D721Med (cell line): ENCODE measurements at places on chromosomes 11 and 22.

DNA sequence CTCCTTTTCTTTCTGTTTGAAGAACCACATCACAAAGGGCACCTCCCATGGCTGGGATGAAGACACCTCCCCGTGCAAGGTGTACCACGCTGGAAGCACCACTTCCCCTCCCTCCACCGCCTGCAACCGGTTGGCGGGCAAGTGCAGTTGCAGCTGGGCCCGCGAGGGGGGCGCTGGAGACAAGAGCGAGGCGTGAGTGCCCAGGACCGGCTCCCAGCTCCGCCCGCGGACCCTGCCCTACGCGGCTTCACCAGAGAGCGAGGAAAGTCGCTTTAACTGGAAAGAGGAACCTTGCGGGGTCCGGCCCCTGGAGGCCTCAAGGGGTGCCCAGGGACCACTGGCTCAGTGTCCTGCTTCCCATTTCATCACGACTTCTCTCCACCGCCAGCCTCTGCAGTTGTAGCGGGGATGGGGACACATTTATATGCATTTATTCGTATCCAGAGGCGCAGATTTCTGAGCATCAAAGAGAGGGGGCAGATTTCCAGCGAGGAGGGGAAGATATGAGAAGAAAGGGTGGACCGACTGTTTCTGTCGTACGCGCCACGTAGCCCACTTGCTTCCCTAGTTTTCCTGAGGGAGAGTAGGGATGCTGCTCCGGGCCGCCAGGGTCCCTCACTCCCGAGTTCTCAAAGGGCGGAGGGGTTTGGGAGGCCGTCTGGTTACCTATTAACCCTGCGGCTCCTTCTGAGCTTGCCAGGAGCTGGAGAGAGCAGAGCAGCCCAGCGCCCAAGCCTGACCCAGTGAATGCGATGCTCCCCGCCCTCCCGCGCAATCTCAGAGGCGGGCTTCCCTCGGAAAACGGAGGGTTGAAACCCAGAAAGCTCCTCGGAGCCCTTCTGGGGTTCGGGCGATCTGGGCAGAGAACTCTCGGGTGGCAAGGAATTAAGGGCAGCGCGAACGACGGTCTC lies 3.5 kb downstream of the ESAM start:
- no peak for DNase-seq

DNA sequence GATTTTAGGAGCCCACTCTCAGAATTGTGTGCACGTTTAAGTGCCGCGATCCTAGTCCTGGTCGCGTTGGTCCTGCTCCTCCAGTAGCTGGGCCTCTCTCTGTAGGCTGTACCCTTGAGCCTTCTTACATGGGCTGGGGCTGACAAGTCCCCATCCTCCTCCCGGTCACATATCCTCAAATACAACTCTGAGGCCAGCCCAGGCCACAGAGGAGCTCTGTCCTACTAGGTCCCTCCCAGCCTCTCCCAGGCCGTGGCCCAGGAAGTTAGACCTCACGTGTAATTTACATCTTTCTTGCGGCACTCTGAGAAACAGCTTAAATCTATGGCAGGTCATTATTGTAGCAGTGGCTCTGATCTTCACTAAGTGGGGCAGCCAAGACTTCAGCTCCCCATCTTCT lies 207.2 kb upstream of the TBCEL start:
- DNase-seq = no peak

DNA sequence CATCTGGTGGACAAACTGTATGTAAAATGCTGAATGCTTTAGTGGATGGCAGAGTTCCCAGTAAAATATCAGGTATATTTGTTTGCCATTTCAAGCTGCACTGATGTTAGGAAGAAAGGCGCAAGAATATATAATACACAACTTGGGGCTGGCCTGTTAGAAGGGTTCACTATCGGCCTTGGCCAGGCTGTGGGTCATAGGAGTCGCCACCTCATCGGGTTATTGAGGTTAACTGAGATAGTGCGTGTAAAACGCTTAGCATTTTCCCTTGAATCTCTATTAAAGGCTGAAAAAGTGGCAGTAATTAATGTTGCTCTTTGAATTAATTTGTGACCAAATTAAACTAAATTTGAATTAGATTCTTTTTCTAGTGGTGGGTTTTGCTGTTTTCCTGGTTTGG lies 5.1 kb downstream of the FAM118A start:
- DNase-seq = no peak

GRCh38 chr11:69192301-69192721 lies 36.6 kb downstream of the SMIM38 start:
- DNase-seq = no peak

GRCh38 chr11:2831781-2832532 lies 53.6 kb downstream of the CDKN1C start:
- DNase-seq = no peak

DNA sequence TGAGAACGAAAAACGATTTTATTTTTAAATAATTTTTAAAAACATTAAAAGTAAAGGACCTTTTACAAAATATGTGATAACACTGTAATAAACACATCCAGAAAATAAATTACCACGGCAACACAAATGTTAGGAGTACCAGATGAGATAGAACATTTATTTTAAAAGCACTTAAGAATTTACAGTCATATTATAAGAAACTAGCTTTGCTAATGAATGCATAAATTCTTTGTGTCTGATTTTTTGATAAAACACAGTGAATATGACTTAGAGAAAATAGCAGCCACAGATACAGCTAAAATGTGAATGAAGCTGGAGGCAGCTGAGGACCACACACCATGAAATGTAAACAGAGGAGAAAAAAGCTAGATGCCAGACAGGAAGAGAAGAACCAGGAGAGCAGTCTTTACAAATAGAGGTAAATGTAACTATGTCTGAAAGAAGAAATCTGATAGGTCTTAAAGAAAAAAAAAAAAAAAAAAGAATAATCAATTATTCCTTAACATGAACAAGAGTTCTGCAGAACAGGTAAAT lies 14.6 kb downstream of the CCDC34 start:
- DNase-seq = no peak

GRCh38 chr11:12459865-12460444 lies 82.6 kb downstream of the PARVA start:
- DNase-seq = no peak
